ENCODE measurements at places on chromosomes 7 and 10. TPM values are rescaled to one million over a fixed set of nuclear protein-coding genes. Genes with fewer than 3 reads are reported as not detected.

DNA sequence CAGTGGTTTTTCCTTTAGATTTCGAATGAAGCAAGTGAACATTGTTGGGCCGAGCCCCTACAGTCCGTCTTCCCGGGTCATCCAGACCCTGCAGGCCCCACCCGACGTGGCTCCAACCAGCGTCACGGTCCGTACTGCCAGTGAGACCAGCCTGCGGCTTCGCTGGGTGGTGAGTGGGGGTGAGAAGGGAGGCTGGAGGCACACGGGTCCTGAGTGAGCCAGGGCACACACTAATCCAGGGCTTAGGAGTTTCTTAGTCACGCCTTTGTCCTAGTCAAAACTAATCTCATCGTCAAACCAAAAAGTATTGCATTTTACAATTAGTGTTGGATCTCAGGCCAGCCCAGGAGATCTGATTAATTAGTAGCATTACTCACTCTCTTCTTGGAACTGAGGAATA lies 568.8 kb upstream of the FOXK1 start:
- no peak for DNase-seq

The INMT gene
- not detected for total RNA-seq

The HOXA7 gene
- total RNA-seq: 2.3 TPM

The ADAMTS14 gene
- 0.35 TPM for total RNA-seq

DNA sequence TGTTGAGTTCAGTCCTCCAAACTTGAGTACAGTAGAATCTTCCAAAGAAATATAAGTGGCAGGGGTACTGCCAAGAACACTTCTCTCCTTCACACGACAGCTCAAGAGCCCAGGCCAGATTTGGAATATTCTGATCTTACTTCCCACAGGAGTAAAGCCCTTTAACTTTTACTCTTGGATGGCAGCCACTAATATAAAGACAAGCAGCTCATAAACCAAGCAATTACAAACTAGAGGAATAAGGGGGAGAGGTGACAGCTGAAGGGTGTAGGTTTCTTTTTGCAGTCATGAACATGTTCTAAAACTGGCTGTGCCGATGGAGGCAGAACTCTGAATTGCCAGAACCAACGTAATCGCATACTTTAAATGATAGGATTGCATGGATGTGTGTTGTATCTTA lies 74.8 kb downstream of the SVIL start:
- DNase-seq: no peak

GRCh38 chr7:35762781-35763180 lies 38.1 kb upstream of the SEPTIN7 start:
- DNase-seq: no peak

- DNase-seq: no peak
Observed at GRCh38 chr7:35735396-35735795, 40.5 kb upstream of the HERPUD2 start.

GRCh38 chr10:110336111-110336721 lies 31.5 kb upstream of the SMNDC1 start:
- peak; percentile 87 for DNase-seq

DNA sequence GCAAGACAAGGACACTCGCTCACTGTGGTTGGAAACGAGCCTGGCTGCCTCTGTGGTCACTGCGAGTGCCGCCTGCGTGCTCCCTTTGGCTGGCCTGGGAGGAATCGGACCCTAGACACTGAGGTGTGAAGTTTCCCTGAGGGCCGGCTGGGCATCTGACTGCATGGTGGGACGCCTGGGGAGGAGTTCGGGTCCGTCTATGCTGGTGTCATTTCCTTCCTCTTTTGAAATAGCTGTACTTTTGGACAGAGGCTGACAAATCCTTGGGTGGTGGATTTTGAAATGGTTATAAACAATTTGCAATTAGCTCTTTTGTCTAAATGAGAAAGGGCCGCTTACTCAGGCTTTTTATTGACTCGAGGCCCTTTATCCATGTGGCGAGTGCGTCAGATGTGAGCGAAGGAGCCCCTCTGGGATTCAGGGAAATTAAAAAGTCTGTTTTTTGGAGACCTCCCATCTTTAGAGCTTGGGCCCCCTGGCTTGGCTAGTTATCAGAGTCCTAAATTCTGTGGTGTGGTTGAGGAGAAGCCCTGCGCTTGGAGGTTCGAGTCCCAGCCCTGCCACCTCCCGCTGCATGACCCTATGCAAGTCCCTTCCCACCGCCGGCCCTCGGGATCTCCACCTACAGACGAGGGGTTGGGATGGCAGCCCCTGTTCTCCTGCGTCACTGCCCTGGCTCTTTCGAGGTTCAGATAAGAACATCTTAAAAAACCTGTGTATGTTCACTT lies 147.1 kb downstream of the RGS10 start:
- no peak for DNase-seq

DNA sequence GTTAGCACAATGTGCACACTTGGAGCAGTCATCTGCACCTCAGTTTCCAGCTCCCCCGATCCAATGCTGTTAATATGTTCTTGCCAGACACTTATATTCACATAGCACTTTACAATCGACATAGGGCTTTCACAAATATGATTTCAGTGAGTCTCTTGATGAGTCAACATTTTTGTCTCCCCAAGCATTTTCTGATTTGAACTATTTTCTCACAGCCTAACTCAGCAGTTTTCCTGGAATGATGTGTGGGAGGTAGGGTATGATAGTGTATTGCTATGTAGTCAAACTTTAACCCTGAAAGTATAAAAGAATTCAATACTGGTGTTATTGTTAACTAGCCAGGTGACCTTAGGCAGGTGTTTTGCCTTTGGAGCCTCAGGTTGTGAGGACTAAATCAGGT lies 82.5 kb upstream of the LRGUK start:
- DNase-seq: no peak

GRCh38 chr7:154096-154799 lies 38.1 kb upstream of the FAM20C start:
- DNase-seq: no peak

- DNase-seq: no peak
Observed at GRCh38 chr10:43261578-43262396, 5.1 kb downstream of the RASGEF1A start.

The ANKRD30A gene
- total RNA-seq: not detected

The CALCR gene
- not detected for total RNA-seq

GRCh38 chr7:141737118-141737835 lies 881 bp upstream of the SSBP1 start:
- DNase-seq: peak; percentile 43

GRCh38 chr7:81560708-81561107 lies 209.1 kb downstream of the HGF start:
- no peak for DNase-seq

- DNase-seq: no peak
Observed at GRCh38 chr7:41244246-41244645, 458.6 kb downstream of the INHBA start.

The PAPOLB gene
- under 0.01 TPM for total RNA-seq

The LBX1 gene
- total RNA-seq: not detected

DNA sequence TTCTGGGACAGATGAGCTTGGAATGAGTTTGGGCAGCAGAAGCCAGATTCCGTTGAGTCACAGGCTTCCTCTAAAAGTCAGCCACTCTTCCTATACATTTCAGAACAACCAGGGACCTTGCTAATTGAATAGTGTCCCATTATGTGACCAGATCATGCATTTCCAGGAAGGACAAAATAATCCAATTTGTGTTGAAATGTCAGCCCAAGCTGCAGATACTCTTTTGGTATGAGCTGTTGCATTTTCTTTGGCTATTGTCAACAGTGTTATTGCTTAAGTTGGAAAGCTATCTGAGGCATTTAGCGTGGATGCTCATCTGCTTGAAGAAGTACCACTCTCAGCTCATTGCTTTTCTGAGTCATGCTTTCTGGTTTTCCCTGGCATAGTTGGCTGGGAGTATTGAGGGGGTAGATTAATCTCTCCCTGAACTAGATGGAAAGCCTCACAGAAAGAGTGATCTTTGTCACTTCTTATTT lies 223.7 kb upstream of the HABP2 start:
- DNase-seq: peak; percentile 27

DNA sequence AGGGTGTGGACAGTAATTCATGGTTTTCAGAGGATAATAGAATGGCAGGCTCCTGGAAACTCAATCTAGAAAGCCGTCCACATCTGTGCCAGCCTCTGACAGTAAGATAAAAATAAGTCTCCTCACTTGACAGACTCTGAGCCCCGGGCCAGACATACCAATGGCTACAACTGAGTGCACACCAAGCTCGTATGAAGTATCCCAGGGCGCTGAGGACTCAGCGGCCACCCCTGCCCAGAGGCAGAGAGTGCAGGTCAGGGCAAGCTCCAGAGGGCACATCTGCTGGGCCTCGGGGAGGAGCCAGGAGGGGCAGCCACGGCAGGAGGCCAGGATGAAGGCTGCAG lies 262.8 kb upstream of the TCERG1L start:
- no peak for DNase-seq

The SYT15B gene
- total RNA-seq: not detected

DNA sequence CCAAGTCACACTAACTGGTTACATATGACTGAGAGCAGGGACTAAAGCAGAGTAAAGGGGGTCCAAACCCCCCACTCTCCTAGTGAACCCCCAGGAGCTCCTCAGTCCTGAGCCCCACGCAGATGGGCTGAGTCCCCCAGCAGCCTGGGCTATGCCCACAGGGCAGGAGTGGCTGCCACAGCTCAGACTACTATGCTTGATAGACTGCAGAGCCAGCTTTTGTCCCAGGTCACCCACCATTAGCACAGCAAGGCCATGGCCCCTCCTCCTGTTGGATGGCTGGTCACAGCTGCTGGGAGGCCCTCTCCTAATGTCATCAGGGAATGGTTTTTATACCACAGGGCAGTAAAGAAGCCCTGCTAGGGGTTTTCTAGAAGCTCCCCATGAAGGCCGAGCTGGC lies 46.3 kb upstream of the FGFR2 start:
- DNase-seq: no peak

The ZPBP gene
- total RNA-seq: 0.17 TPM

GRCh38 chr10:116060864-116061263 lies 212.1 kb downstream of the GFRA1 start:
- DNase-seq: no peak

The GIMAP2 gene
- total RNA-seq: not detected

DNA sequence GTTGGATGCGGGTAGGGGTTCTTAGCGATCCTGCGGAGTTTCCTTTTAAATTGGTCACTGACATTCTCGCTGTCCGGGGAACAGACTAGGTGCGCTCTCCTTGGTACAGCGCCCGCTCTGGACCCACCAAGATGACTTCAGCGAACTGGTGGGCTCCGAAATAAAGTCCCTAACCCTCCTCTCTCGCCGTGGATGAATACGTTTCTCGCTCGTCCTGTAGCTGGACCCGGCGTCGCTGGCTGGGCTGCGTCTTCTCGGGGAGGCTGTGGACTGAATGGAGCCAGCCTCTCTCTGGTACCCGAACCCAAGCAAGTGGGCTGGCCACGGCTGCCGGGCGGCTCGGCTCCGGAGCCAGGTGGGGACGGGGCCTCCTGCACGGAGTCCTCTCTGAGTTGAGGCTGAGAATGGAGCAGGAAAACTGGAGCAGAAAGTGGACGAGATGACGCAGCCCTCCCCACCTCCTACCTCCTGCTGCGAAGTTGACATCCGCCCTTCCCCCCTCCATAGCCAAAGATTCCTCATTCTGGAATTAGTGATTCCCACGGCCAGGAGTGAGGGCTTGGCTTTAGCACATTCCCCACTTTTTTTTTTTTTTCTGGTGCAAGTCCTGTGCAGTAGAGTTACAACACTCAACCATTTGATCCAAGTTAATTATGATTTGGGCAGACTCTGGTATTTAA lies 1.5 kb downstream of the UNC5B start:
- peak; percentile 56 for DNase-seq

The CALY gene
- total RNA-seq: 0.75 TPM

DNA sequence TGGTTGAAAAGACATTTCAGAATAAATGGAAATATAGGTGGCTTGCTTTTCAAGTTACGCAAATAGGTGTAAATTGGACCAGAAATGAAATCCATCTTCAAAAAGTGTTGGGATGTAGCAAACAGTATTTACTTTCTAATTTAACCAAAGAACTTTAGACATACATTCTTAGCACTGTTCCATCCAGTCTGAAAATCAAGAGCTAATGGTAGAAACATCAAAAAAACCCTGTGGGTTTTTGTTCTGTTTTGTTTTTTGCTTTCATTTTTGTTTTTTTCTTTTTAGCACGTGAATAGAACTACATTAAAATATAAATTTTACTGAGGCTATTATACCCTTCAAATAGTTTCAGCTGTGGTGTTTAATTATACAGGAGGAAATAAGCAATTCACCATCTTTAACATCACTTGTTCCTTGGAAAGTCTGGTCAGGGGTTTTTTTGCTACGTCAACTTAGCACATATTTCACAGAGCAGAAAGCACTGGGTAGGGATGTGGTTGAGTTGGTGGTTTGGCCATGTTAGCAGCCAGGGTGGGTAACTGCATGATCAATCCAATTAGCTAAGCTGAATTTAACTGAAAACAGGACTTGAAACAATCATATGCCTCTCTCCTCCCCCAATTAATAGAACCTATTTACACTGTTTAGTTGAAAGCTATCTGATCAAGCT lies 275.4 kb upstream of the PFKP start:
- no peak for DNase-seq

The TAS2R5 gene
- 3.5 TPM for total RNA-seq

The TACR2 gene
- total RNA-seq: not detected
